Stimulated activated CD8-positive, alpha-beta memory T cell treated with anti-CD3 and anti-CD28 coated beads, Interleukin-7, amount 100 ng/mL, for 1 hour (primary cell): ENCODE measurements at places on chromosomes 1 and 21.

DNA sequence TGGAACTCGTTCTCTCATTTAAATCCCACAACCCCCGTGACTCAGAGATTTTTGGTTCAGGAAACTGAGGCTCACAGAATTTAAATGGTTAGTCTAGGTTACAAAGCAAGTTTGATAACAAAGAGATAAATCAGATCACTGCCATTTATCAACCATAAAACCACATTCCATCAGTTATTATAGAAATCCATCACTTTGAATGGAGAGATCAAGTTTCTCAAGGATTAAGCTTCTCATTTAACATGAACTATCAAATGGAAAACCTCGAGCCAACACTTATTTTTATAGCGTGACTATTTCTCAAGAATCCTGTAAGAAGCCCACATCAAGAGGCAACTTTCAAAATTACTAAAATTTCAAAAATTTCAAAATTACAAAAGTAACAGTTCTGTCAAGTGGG, 11.9 kb downstream of the WLS start:
- DNase-seq, result no peak

- DNase-seq, result no peak
These were observed 2.7 kb downstream of the C1QTNF12 start for GRCh38 chr1:1243807-1244191.

GRCh38 chr1:214295934-214296333, 15.0 kb downstream of the SMYD2 start:
- no peak for DNase-seq

GRCh38 chr1:51669816-51670215, 52.9 kb downstream of the OSBPL9 start:
- no peak for DNase-seq

DNA sequence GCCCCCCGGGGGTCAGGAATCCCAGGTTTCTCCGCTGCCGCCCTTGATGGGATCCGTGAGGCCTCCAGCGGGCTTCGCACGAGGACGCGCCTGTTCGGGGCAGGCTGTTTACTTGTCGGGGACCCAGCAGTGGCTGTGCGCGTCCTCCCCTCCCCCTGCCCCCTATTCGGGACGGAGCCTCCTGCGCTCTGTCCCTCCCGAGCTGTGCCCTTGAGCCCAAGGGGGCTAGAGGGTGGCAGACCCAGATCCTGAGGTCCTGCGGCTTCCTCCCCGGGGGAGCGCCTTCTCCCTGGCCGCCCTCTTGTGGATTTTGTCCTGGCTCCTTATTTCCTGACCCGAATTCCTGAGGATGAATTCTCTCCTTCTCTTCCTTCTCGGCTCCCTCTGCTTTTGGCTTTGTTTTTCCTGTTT, 38.4 kb downstream of the PIK3CD start:
- DNase-seq, result no peak

DNA sequence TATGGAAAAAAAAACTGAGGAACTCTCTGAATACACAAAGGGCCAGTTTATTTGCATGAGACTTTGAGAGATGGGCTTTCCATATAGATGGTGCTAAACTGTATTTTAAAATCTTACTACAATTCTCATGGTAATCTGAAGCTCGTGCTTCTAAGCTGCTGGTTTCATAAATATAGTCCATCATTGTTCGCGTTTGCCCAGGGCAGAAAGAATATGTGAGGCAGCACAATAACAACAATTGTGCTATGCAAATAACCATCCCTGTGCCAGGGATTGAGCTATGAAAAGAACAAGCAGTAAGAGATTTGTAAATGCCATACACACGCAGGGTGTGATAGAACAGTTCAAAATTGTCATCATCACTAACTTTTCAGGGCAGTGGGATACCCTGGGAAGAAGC, 4.9 kb upstream of the EPS15 start:
- DNase-seq, result no peak

GRCh38 chr1:245871915-245872314, 635.2 kb downstream of the SMYD3 start:
- no peak for DNase-seq

GRCh38 chr1:84145068-84145467, 997 bp downstream of the PRKACB start:
- DNase-seq, result no peak

DNA sequence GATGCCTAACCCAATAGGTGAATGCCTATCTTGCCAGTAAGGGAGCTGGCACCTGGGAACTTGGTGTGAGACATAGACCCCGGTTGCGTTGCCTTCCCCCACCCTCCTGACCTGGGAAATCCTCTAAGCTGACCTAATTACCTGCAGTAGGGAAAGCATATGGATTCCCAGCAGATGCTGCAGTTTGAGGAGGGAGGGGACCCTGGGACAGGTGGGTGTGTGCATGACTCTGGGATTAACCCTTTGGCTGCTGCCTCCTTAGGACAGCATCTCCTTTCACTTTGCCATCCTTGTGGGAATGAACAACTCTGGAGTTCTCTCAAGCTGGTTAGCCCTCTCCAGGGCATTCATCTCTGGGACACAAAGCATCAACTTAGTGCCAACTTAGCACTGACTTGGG, 16.4 kb upstream of the NFASC start:
- DNase-seq, result no peak

DNA sequence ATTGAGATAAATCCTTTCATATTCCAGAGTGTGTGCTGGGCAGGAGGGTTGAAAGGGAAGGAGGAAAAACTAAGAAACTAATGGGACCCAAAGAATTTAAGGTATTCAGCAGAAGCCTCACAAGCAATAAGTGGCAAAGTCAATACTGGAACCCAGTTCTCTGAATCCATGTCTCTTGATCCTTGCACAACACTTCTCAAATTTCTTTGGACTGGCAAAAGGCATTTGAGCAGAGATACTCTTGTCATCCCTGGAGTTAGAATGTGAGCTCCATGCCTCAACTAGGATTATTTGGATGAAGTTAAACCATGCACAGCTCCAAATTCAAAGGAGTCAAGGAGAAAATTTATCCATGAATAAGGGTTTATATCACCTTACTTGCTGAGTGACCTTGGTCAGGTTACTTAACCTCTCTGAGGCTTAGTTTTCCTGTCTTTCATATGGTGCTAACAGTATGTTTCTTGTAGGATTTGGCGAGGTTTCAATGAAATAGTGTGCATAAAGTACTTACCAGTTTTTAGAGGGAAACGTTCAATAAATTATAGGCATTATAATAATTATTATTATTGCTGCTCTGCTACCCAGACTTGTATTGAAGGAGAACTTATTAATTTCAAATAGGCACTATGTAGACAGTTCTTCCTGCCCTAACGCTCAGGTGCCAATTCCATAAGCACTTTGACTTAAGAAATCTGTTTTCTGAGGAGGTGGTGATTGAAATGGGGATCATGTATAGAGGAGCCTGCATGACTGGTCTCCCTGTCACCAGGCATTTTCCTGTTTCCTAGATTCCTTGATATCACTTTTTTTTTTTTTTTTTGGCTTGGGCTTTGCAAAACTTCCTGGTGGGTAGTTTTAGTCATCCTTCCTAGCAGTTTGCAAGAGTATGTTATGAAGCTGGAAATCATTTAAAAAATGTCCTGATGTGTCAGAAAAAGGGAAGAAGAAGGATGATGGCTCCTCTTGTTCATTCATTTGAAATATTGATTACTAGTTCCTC, 125.0 kb upstream of the JUN start:
- DNase-seq, result no peak

GRCh38 chr1:24987875-24988557, 57.9 kb upstream of the RUNX3 start:
- DNase-seq, result no peak

GRCh38 chr1:183417772-183418491, at the start of gene NMNAT2:
Gene NMNAT2 (minus strand): TSS chr1:183418380. CDS start chr1:183418267, 113 bp downstream.
- no peak for DNase-seq

DNA sequence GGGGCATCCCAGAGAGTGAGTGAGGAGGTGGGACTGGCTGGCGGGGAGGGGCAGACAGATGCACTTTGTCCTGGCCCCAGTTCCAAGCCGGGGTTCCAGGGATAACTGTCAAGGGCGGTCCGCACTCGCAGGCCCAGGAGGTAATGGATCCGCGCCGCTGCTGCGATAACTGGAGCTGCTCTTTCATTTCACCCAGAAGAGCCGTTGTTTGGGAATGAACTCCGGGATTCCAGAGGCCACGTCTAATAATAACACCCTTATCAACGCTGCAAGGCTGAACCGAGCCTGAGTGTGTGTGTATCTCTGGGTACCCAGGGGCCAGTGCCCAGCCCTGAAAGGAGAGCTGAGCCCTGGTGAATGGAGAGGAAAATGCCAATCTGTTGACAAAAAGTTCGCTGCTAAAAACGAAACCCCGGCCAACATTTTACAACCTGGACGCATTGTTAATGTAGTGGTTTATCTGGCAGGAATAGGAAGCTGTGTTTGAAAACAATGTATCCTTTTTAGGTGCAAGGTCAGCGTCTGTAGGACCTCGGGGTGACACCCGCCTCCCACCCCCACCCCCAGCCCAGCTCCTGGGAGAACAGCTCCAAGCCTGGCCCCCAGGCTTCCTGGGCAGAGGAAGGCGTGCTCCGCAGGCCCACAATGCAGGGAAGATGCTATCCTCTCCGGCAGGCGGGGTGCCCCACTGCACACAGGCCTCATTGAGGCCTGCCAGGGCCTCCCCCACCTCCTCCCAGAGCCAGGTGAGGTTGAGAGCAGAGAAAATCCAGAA, 119.7 kb downstream of the PROX1 start:
- no peak for DNase-seq

GRCh38 chr1:38243106-38243505, 196.5 kb upstream of the POU3F1 start:
- no peak for DNase-seq

DNA sequence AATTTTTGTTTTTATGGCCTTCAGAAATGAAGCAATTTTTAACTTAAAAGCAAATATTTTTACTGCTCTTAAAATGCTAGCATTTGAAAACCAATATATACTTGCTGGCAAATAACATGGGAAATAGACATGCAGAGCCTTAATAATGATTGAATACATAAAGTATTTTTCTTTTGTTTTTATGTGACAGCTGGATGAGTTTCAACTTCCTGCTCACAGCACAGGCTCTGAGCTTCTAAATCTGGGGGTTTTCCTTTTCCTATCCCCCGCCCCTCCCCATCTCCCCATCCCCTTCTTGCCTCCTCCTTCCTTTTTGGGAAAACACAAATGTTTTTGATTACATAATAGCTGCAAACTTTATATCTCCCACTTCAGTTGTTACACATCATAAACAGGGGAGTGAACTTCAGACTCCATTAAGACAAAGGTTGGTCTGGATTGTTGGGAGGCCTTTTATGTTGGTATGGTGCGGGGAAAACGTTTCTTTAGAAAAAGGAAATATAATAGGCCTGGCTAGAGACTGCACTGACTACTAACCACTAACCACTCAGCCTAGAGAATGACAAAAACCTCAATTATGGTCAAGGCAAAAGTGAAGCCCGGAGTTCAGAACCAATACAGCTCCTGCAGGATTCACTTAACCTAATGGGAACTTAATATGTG, 116.1 kb upstream of the GORAB start:
- no peak for DNase-seq

DNA sequence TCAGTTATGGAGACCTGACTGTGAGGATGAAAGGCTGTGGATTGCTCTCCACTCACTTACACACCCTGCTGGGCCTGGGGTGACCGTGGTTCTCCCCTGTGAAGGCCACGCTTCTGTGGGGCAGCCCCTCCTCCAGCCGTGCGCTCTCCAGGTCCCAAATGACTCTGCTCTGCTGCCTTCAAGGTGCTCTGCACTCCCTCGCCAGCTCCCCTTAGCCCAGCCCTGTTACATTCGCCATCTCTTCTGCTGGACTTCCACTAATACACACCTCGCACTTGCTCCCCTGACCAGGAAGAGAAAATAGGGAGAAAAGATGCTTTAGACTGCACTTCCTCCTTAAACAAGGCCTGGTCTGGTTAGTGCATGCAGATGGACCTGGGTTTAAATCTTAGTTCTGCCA, 24.6 kb downstream of the OPTC start:
- DNase-seq, result no peak

- no peak for DNase-seq
These were observed 37.3 kb upstream of the ZC3H12A start for GRCh38 chr1:37437087-37437486.

DNA sequence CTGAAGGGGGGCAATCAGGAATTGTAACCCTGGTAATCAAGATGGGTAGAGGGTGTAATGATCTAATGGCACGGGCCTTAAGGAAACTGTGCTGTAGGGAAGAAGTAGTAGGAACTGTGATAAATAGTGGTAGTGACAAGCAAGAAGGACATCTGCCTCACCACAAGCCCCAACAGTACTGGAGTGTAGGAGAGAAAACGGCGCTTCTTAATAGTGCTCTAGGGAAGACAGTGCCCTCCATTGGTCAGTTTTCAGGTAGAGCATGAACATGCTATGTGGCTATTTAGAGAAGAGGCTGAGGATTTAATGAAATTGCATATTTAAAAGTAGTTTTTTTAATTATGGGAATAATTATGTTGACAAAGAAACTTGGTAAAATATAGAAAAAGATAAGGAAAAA, 32.2 kb downstream of the SLC30A7 start:
- DNase-seq, result no peak

- DNase-seq, result no peak
These were observed 38.5 kb downstream of the HUNK start for GRCh38 chr21:31911138-31911907.

- DNase-seq, result no peak
These were observed at the start of gene CACNA1S for GRCh38 chr1:201112173-201112731. Gene CACNA1S (minus strand): TSS chr1:201112426. CDS start chr1:201112339, 87 bp downstream.
